Activated CD4-positive, alpha-beta T cell treated with anti-CD3 and anti-CD28 coated beads, Interleukin-2, amount 50 U/mL, for 48 hours (primary cell): ENCODE measurements at places on chromosomes 11 and 22.

DNA sequence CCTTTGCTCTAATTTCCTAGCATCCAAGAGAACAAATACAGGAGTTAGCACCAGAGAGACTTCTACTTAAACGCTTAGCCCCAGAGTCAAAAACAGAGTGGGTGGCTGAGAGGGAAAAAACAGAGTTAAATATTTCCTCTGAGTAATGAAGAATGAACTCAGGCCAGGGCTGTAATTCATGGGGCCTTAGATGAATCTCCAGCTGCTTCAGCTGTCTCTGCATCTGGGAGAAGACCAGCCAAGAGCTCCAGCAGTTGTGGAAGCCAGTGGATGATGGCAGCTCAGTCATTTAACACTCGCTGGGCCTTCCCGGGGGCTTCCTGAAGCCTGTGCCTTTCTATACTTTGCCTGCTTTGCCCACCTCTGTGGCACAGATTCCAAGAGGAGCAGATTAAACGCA, 5.7 kb upstream of the ADAMTS15 start:
- no peak for DNase-seq

DNA sequence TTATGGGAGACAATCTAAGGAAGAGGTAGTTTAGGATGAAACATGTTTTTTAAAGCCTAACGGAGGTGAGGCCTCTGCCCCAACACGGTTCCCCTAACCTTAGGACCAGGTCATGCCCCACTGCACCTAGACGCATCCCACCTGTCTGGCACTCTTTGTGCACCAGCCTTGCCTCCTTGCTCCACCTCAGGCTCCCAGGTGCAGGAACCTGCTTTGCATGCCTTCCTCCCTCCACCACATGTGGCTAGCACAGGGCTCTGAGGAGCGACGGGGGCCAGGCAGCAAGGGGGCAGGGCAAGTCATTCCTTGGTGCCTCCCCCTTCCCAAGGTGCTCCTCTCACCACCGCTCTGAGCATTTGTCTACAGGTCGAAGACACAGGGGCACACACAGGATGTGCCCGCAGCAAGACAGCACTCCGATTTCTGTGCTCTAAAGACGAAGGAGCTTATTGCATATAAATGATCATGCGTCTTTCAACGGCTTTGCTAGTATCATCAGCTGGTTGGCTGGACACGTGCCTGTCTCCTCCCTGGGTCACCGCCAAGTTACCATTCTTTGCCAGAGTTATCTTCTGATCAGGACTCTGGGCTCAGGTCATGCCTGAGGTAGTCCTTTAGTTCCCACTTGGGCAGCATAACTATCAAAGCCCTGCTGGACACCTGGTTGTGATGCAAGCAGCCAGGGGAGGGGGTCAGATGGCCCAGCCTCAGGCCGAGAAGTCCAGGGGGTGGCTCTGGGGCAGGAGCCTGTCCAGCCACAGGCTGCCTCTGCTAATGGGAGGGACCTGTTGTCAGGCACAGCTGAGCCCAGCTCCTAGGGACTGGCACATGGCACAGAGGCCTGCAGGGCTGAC, 172.0 kb upstream of the NTM start:
- DNase-seq, result no peak

DNA sequence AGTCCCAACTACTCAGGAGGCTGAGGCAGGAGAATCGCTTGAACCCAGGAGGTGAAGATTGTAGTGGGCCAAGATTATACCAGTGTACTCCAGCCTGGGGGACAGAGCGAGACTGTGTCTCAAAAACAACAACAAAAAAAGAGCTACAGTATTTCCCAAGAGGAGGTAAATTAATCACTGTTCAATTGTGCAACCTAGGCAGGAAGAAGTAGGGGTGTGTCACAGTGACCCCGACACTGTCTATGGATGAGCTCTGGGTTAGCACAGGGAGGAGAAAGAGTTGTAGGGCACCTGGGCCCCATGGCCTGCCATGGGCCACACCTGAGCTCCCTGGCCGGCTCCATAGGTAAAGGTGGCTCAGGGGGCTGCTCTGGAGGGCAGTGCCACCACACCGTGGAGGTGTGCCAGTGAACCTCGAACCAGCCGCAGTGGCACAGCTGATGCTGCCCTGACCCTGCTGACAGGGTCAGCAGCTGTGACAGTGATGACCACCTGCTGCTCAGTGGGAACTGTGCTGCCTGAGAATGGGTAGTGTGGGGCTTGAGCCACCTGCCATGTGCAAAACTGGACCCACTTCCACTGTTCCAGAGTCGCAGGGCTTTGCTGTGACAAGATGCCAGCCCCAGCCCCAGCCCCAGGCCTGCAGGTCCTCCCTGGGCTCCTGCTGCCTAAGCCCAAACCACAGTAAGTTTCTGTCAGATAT, 84.0 kb upstream of the PITPNB start:
- no peak for DNase-seq

DNA sequence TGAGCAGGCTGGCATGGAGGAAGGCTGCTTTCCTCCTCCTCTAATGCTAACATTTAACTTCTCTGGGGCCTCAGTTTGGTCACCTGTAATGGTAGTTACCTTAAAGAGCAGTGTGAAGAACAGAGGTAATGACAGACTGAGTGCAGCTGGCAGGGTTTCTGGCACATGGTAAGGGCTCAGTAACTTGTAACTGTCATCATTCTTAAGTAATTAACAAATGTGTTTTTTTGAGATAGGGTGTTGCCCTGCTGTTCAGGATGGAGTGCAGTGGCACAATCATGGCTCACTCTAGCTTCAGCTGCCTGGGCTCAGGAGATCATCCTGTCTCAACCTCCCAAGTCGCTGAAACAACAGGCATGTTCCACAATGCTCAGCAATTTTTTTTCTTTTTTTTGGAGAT, 242.0 kb upstream of the SYN3 start:
- no peak for DNase-seq

DNA sequence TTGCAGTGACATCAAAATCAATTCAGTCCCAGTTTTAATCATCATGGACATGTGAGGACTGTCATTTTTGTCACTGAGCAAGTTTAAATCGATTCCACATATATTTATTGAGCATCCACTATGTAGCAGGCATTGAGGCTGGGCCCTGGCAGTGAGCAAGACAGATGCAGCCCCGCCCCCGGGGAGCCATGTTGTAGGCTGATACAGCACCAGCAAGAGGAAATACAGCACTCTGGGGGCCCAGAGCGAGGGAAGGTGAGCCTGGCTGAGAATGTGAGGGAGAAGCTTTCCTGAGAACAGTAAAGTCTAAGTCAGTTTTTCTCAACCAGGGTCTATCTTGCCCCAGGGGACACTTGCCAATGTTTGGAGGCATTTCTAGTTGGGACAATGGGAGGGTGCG, 108.6 kb upstream of the ASPHD2 start:
- DNase-seq, result no peak

DNA sequence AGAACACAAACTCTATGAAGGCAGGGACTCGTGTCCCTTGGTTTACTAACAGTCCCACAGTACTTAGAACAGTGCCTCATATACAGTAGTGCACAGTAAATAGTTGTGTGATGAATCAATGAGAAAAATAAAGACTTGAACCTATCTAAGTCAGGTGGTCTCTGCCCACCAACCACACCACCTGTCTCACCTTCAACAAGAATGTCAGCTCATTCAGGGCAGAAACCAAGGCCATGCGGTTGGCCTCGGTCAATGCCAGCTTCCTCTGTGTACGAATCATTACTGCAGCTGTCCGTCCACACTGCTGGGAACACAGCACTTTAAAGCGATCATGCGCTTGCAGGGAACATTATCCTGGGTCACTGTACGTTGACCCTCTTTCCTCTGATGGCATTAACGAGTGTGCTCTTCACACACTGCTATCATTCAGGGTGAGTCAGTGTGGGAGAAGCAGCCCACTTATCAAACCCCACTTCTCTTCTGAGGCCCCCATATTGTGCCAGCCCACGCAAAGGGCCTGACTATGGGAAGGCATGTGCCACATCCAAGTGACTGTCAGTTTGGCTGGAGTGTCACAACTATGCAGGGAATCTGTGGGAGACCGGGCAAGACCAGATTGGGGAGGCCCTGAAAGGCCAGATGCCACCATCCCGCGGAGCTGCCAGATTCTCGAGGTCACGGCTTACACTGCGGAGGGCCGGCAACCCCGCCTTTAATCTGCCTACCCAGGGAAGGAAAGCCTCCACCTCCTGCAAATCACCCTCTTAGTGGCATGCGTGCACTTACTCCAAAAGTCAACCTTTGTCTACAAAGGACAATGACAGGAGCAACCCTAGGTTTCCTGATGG, 36.1 kb downstream of the LARGE1 start:
- DNase-seq, result no peak
